ENCODE measurements at places on chromosomes 1 and 21. TPM values are rescaled to one million over a fixed set of nuclear protein-coding genes. Genes with fewer than 3 reads are reported as not detected.

The SH3BGR gene
- polyA plus RNA-seq, result 3.5 TPM

The CYP4A22 gene
- not detected for polyA plus RNA-seq

The KCNE2 gene
- polyA plus RNA-seq, result 30.9 TPM

The OR2T35 gene
- polyA plus RNA-seq, result not detected

The RAB42 gene
- polyA plus RNA-seq, result 1.7 TPM

The LRRC39 gene
- 1.0 TPM for polyA plus RNA-seq

The LMOD1 gene
- 21.8 TPM for polyA plus RNA-seq

The RNF207 gene
- polyA plus RNA-seq, result 13.7 TPM

The AUNIP gene
- 0.08 TPM for polyA plus RNA-seq

The ATP6V1G3 gene
- not detected for polyA plus RNA-seq

The LORICRIN gene
- not detected for polyA plus RNA-seq

The LCE1A gene
- polyA plus RNA-seq, result not detected

The MYBPH gene
- 0.34 TPM for polyA plus RNA-seq

The CHIA gene
- polyA plus RNA-seq, result 0.03 TPM

The EPHA8 gene
- polyA plus RNA-seq, result 0.37 TPM

The ZYG11A gene
- polyA plus RNA-seq, result not detected

The ELAVL4 gene
- polyA plus RNA-seq, result 0.81 TPM

The NAV1 gene
- 4.1 TPM for polyA plus RNA-seq

The WDTC1 gene
- 27.1 TPM for polyA plus RNA-seq

The SLC44A5 gene
- 0.04 TPM for polyA plus RNA-seq

The GJC2 gene
- polyA plus RNA-seq, result 2.0 TPM

The PBXIP1 gene
- 35.1 TPM for polyA plus RNA-seq

The PCP4L1 gene
- 0.26 TPM for polyA plus RNA-seq

The BSDC1 gene
- 43.1 TPM for polyA plus RNA-seq

The OR10Z1 gene
- not detected for polyA plus RNA-seq

The CCDC27 gene
- polyA plus RNA-seq, result not detected

The CACNA1S gene
- polyA plus RNA-seq, result not detected

The PATJ gene
- 9.8 TPM for polyA plus RNA-seq

The EPS8L3 gene
- polyA plus RNA-seq, result 0.16 TPM

The KLHDC8A gene
- 0.34 TPM for polyA plus RNA-seq

The IGSF3 gene
- polyA plus RNA-seq, result 1.9 TPM

The XCL1 gene
- 0.15 TPM for polyA plus RNA-seq

The PTPRC gene
- 3.8 TPM for polyA plus RNA-seq

The HLX gene
- polyA plus RNA-seq, result 21.1 TPM

The SPRR5 gene
- not detected for polyA plus RNA-seq

The ITLN2 gene
- polyA plus RNA-seq, result 0.21 TPM

The NIT1 gene
- polyA plus RNA-seq, result 23.7 TPM

The LCE6A gene
- polyA plus RNA-seq, result not detected

The LENEP gene
- not detected for polyA plus RNA-seq

The C8B gene
- not detected for polyA plus RNA-seq

The FOXD2 gene
- 0.22 TPM for polyA plus RNA-seq

The EFNA1 gene
- 30.3 TPM for polyA plus RNA-seq

The EVA1B gene
- 46.7 TPM for polyA plus RNA-seq

The MROH9 gene
- not detected for polyA plus RNA-seq

The HES3 gene
- not detected for polyA plus RNA-seq

The LRRC53 gene
- polyA plus RNA-seq, result not detected

The LRIG2 gene
- 1.7 TPM for polyA plus RNA-seq

The BTBD8 gene
- 0.82 TPM for polyA plus RNA-seq

The ARHGEF10L gene
- polyA plus RNA-seq, result 19.8 TPM

The OLIG1 gene
- 0.07 TPM for polyA plus RNA-seq

The RPL5 gene
- 1,236 TPM for polyA plus RNA-seq

The TMCC2 gene
- polyA plus RNA-seq, result 3.1 TPM
